ENCODE measurements at places on chromosomes 12 and 14. TPM values are rescaled to one million over a fixed set of nuclear protein-coding genes. Genes with fewer than 3 reads are reported as not detected.

The KRT79 gene
- total RNA-seq: not detected

The TAS2R42 gene
- total RNA-seq: not detected

The APOF gene
- total RNA-seq: not detected

The TOX4 gene
- total RNA-seq: 54.9 TPM

The CYP27B1 gene
- not detected for total RNA-seq

The G2E3 gene
- 7.9 TPM for total RNA-seq

The PAH gene
- total RNA-seq: not detected

The RAD9B gene
- not detected for total RNA-seq

The CRIP2 gene
- total RNA-seq: 285 TPM

The GARIN6 gene
- not detected for total RNA-seq

The DHRS2 gene
- 5.5 TPM for total RNA-seq

The UNG gene
- total RNA-seq: 8.4 TPM

The CHST11 gene
- total RNA-seq: 16.4 TPM

The ACVR1B gene
- total RNA-seq: 20.7 TPM

The PTPRR gene
- not detected for total RNA-seq

The SDR9C7 gene
- total RNA-seq: not detected

The PELI2 gene
- total RNA-seq: 23.8 TPM

The NOVA1 gene
- total RNA-seq: 4.7 TPM

The CD69 gene
- total RNA-seq: not detected

The MAP1LC3B2 gene
- total RNA-seq: not detected

The HHIPL1 gene
- 6.5 TPM for total RNA-seq

The RD3L gene
- not detected for total RNA-seq

The UBR7 gene
- 9.7 TPM for total RNA-seq

The FRMD6 gene
- 77.0 TPM for total RNA-seq

The CPNE8 gene
- 13.4 TPM for total RNA-seq

The IL22 gene
- total RNA-seq: not detected

The RIN3 gene
- 1.1 TPM for total RNA-seq

The CCDC196 gene
- not detected for total RNA-seq

The MYH6 gene
- not detected for total RNA-seq

The TGM1 gene
- 0.16 TPM for total RNA-seq

The LRFN5 gene
- total RNA-seq: 1.3 TPM

The APAF1 gene
- total RNA-seq: 19.8 TPM

The CCND2 gene
- total RNA-seq: 39.4 TPM

Measured in cardiac atrium fibroblast (primary cell).